Cerebellar nuclear complex (tissue), 1 donor: ENCODE measurements at places on chromosomes 16 and 17.

- DNase-seq = no peak
Observed at GRCh38 chr17:70563281-70563820, 394.0 kb downstream of the KCNJ2 start.

DNA sequence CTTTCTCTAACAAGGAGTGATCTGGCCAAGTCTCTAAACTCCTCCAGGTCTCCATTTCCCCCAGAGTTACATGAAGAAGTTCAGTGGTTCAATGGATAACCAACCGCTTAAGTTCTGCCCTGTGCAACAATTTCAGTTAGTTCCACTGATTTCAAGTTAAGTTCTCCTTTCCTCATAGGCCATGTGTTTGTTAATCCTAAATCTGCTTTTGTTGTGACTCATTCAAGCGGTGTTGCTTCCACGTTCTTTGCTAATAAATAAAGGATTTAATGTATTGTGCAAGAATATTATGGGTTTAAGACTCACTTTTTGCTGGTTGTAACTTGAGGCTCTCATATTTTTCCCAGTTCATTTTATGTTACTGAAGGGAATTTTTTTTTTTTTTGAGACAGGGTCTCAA lies 36.3 kb downstream of the GNA13 start:
- no peak for DNase-seq

DNA sequence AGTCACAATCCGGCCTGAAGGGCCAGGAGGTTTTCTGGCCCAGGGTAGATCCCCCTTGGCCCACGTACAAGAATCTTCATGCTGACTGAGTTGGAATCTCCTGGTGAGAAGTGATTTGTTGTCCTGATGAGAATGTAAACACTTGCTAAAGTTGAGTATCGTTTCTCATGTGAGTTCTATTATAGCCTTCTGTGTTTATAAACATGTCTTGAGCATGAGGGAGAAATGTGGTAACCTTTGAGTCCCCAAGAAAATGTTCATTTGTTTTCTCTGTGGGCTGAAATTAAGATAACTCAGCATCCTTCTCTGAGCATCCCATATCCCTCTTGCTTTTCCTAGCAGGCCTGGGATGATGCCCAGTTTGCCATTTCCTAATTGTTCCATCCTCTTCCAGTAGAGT lies 204.8 kb downstream of the FTO start:
- no peak for DNase-seq

- DNase-seq = no peak
Observed at GRCh38 chr17:64599187-64599676, 62.9 kb downstream of the SMURF2 start.

DNA sequence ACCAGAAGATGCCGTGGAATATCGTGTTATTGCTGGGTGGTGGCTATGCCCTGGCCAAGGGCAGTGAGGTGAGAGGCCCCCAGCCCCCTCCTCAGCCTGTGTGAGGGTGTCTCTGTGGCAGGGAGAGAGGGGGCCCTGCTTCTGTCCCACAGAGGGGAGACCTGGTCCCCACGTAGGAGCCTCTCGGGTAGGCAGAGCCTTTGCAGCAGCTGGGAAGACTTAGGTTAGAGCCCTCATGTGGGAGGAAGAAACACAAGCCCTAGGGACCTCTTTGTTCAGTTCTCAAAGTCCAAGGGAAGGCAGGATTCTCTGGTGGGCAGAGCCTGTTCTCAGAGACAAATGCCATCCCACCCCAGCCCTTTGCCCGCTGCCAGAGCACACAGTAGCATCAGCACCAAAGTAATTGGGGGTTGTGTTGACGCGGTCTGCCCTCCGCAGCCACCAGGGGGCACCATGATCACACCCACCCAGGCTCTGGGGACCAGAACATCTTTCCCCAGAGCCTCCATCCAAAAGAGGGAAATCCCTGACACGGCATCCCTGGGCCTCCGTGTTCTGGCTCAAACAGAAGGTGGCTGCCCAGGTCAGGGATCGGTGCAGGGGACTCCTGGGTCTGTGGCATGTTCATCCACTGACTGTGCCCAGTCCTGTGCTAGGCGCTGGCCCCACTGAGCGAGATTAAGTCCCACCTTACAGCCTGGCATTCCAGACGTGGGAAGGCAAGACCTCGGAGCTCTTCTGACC lies 11.5 kb upstream of the FOXN1 start:
- DNase-seq = no peak

DNA sequence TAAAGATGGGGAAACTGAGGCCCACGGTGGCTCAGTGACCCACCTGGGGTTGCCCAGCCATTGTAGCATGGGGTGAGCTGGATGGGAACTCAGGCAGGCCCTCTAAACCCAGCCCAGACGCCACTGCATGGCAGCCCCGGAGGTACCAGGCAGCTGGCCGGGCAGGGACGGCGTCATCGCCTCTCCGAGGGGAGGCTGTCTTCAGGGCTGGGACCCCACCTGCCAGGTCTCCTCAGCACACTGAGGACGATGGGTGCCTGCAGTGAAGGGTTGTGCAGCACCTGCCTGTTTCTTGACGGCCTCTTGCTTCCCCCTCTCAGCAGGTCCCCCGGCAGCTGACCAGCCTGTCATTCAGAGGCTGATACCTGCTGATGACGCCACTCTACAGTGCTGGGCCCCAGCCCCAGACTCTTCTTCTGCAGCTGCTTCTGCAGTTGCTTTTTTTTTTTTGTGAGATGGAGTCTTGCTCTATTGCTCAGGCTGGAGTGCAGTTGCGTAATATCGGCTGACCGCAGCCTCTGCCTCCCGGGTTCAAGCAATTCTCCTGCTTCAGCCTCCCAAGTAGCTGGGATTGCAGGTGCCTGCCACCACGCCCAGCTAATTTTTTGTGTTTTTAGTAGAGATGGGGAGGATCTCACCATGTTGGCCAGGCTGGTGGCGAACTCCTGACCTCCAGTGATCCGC lies 24.7 kb downstream of the RNF213 start:
- DNase-seq = no peak

GRCh38 chr17:65609749-65610148 lies 48.3 kb upstream of the AXIN2 start:
- no peak for DNase-seq

- no peak for DNase-seq
Observed at GRCh38 chr17:10032118-10032852, 127.2 kb upstream of the RCVRN start.

- DNase-seq = no peak
Observed at GRCh38 chr17:35801583-35802224, 6.3 kb upstream of the MMP28 start.

GRCh38 chr17:76089680-76090516 lies 10.9 kb downstream of the ZACN start:
- DNase-seq = no peak

- no peak for DNase-seq
Observed at GRCh38 chr16:50419116-50419515, 50.3 kb upstream of the BRD7 start.

GRCh38 chr16:50645563-50646220 lies 35.4 kb downstream of the SNX20 start:
- no peak for DNase-seq
